Spinal cord (tissue), 10 donors: ENCODE measurements at places on chromosomes 6 and 20.

DNA sequence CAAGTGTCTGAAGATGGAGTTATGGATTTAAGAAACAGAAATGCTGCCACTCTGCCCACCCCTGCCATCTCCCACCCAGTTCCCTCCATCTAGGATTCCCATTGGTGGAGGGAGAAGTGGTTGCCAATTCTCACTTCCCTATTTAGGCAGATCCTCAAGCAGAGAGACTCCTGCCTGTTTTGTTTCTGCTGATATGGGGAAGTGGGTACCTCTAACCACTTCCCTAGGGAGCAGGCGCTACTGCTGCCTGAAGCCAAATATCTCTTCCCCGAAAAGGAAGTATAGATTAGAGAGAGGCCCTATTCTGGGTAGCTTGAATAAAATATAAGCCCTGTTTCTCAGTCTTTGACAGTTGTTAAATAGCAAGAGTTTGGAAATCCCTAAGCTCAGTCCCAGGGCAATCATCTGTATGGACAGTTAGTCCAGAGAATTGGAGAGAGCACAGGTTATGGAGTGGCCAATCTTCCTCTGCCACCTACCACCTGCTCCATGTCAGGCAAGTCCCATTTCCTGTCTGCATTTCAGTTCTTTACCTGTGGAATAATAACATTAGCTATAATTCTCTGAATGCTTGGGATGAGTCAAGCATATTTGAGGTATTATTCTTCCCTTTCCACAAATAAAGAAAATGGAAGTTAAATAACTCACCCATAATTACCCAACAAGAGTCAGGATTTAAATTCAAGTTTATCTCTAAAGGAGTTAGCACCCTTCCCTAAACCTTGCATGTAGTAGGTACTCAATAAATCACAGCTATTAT lies 2.6 kb upstream of the ADGB start:
- no peak for DNase-seq

DNA sequence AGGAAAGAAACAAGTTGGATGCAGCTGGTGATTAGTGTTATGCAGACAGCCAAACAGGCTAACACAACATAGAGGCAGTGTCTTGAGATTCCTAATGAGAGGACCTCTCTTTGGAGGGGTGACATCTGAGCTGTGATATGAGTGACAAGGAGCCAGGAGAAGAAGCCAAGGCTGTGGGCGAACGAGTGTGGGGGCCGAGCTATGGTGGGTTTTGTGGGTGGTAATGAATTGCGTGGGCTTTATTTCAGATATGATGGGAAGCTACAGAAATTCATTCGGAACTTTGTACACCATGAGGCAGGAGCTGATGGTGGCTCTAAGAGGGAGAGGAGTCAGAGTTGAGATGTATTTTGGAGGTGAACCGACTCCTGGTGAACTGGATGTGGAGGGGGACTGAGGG lies 250.8 kb upstream of the RNF24 start:
- DNase-seq, result no peak

- peak; percentile 78 for DNase-seq
Observed at GRCh38 chr6:28542440-28543296, 17.0 kb downstream of the GPX5 start.

GRCh38 chr6:134288538-134289203 lies 29.2 kb downstream of the SGK1 start:
- no peak for DNase-seq

DNA sequence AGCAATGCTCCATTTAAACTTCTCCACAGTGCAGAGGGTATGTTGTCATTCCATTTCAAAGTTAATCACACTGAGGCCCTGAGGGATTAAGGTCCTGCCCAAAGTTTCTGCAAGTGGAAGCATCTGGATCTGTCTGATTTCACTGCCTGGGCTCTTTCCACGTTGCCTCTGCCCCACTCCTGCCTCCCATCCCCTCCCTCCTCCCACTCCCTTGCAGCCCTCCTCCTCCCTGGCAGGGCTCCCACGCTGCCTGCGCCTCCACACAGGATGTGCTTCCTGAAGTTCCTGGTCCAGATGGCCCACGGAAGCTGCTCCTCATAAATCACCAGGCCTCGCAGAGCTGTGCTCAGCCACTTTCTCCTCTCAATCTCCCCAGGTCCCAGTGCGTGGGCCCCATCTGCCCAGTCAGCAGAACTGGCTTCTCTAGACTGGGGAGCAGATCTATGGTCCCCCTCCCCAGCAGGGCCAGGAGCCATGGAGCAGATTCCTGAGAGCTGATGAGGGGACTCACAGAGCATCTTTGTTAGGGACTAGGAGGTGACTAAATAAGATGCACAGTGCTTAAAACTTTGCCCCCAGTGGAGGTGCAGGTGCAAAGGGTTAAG lies 65.4 kb upstream of the MAFB start:
- DNase-seq, result peak; percentile 35

DNA sequence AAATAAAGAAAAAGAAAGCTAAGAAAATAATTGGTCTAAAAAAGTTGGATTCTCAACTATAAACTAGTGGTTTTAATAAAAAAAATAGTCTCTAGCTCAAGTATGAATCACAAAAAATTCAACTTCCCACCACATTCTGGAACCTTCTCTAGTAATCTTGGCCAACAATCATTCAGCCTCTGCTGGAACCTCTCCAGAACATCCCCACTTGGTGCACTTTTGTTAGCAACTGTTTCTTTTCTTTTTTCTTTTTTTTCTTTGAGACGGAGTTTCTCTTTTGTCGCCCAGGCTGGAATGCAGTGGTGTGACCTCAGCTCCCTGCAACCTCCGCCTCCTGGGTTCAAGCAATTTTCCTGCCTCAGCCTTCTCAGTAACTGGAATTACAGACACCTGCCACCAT lies 35.7 kb downstream of the TXLNB start:
- DNase-seq, result no peak

DNA sequence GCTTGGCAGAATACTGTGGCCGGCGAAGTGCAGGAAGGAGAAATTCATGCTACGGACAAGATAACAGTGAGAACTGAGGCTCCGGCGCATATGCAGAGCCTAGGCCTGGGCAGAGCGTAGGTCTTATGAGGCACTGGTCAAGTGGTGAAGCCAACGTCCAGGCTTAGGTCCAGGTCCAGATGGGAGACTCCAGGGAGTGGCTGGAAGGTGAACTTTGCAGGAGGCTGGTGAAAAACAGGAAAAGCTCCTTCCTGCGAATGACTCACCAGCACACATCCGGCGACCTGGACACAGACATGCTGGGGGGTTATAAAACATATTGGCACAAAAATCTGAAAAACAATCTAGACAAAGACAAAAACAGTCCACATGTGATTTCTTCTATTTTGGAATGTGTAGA lies 15.4 kb downstream of the C6orf141 start:
- DNase-seq, result no peak

DNA sequence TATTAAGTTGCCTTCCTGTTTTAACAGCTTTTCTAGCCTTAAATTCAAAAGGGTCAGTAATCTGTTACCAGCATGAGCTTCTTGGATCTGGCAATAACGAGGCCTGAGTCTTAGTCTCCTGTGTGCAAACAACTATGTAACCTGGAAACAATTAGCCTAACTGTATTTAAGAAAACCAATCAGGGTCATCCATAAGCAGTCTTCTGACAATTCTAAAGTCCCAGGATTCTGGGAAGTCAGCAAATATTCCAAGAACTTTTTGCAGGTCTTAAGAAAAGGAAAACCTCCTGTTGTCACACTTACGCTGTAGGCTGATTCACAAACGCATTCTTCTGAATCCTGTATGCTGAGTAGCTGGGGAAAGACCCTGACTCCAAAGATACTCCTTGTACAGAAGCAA lies 90.4 kb downstream of the COL12A1 start:
- no peak for DNase-seq

- DNase-seq, result no peak
Observed at GRCh38 chr6:12401200-12401599, 111.0 kb downstream of the EDN1 start.

GRCh38 chr6:53437557-53438202 lies 88.9 kb upstream of the ELOVL5 start:
- DNase-seq, result no peak

DNA sequence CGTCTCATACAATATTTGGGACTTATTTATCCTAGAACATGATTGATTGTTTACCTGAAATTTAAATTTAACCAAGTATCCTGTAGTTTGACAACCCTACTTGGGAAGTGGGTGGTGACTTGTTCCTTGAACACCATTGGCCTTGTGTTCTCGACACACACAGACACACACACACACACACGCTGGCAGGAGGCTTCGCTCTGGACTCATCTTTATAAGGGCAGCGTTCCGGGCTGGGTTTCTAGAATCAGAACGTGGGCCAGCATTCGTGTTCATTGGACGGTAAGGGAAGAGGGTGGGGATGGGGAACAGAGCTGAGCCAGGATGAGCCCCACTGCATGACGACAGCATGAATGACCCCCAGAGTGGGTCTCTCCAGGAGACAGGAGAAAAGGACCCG lies 16.2 kb upstream of the SSTR4 start:
- DNase-seq, result no peak

GRCh38 chr6:84182001-84182400 lies 45.4 kb downstream of the CEP162 start:
- no peak for DNase-seq

DNA sequence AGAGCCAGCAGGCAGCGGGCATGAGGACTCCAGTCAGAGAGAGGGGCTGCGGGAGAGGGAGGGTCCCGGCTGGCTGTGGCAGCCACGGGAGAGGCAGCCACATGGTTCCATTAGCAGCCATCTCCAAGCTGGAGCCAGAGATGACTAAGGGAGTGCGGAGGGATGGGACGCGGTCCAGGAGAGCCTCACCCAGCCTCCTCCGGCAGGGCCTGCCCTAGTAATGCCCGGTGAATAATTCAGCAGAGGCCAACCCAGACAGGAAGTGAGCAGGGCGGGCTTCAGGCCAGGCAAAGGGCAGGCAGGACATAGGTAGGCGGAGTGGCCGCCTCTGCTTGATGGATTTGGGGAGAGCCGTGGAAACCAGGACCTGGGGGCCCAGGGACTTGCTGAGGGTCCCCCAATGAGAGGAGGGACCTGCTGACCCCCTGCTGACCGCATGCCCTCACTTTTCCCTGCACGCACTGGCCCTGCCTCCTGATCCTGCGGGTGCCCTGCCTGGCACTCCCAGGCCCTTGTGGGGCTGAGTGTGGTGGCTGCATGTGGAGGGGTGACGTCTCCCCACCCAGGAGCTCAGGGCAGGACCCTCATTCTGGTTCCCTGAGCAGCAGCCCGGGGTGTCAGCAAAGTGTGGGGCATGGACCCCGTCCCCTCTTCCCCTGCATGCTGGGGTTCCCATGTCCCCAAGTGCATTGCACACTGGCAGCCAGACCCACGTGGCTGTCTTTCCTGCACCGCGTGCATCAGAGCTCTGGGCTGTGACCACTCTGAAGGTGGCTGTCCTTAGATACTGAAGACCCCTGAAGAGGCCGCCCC lies 51.8 kb upstream of the SLCO4A1 start:
- DNase-seq, result no peak

- DNase-seq, result peak; percentile 94
Observed at GRCh38 chr6:151390851-151391470, 398 bp downstream of the ZBTB2 start.

- no peak for DNase-seq
Observed at GRCh38 chr6:136677344-136677743, 114.9 kb downstream of the MAP3K5 start.

- no peak for DNase-seq
Observed at GRCh38 chr6:25237579-25237978, 41.6 kb upstream of the CARMIL1 start.

GRCh38 chr6:143098054-143098671 lies 37.5 kb downstream of the AIG1 start:
- DNase-seq, result no peak

DNA sequence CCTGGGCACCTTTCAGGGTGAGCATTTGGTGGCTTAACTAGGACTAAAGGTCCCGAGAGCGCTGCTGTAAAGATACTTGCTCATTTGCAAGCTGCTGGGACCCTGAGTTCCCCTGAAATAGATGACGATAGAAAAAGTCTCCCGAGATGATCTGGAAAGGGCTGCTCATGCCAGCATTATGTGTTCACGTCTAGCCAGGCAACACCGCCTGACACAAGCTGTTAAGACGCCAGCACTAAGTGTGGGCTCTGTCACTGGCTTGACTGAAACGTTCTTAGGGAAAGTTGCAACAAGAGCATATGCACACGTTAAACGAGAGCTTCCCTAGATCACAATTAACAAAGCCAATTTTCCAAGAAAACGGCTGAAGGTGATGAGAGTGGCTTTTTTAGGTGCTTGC lies 113.7 kb downstream of the SLC23A2 start:
- peak; percentile 59 for DNase-seq

- DNase-seq, result peak; percentile 85
Observed at GRCh38 chr6:132391391-132392269, 9.6 kb downstream of the MOXD1 start.

DNA sequence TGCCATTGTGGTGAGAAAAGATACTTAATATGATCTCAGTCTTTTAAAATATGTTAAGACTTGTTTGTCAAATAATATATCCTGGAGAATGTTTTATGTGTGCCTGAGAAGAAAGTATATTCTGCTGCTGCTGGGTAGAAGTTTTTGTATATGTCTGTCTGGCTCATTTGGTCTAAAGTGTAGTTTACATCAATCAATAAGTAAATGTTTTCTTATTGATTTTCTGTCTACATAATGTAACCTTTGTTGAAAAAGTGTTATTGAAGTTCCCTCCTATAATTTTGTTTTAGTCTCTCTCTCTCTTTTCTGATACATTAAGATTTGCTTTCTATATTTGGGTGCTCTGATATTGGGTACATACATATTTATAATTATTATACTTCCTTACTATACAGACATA lies 201.2 kb downstream of the THBS2 start:
- no peak for DNase-seq

DNA sequence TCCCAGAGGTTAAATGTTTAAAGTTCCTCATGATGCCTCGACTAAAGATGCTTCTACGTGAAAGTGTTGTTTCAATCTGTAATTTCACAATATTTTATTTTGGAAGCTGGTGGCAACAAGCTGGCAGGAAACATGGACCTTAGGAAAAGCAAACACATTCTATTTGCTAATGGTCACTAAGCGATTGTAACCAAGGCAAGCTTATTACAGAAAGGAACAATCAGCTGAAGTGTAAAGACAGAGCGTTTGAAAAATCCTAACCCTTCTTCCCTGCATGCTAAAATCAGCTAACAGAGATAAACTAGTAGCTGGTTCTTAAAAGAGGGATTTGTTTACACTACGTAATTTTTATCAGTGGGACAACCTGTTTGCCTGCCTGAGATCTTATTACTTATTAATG lies 50.0 kb downstream of the IL20RA start:
- no peak for DNase-seq

DNA sequence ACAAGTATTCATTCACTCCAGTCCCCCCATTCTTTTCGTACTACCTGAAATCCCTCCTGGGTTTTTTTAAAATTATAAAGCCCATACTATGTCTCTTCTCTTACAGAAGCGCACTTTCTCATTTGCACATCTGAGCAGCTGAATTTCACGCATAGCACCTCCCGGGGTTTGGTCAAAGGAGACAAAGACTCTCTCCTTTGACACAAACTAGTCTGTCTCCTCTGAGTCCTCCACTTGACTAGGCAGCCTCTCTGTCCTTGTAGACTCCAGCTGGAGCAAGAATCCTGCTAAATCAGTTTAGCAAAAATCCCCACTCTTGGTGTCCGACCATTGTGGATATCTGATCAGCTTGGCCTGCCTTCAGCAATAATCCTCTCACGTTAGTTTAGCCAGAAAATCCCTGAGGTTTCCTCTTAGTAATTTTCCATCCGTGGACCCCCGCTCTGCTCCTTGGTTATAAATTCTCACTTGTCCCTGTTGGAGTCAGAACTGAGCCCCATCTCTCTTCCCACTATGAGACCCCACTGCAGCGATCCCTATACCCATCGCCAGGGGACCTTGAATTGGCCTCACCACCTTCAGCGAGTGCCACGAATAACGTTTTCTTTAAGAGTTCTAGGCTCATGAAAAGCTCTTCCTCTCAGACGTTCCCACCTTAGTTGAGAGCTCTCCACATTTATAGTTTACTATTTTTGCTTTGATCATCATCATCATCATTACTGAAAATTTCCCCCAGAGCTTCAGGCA lies 29.0 kb downstream of the PDYN start:
- DNase-seq, result no peak

GRCh38 chr20:51731731-51732095 lies 36.5 kb downstream of the ATP9A start:
- no peak for DNase-seq
